Activated CD8-positive, alpha-beta memory T cell treated with anti-CD3 and anti-CD28 coated beads for 1 hour (primary cell): ENCODE measurements at places on chromosomes 5 and 9.

- DNase-seq, result peak; percentile 95
Measured at GRCh38 chr9:137205126-137206069, at the start of the genes NDOR1 and TMEM203. NDOR1 (plus strand) TSS chr9:137205700; CDS start chr9:137205778, 78 bp downstream. TMEM203 (minus strand) TSS chr9:137205648; CDS start chr9:137205414, 234 bp downstream.

- DNase-seq, result no peak
Measured at GRCh38 chr5:56356121-56356835, 123.1 kb upstream of the ANKRD55 start.

DNA sequence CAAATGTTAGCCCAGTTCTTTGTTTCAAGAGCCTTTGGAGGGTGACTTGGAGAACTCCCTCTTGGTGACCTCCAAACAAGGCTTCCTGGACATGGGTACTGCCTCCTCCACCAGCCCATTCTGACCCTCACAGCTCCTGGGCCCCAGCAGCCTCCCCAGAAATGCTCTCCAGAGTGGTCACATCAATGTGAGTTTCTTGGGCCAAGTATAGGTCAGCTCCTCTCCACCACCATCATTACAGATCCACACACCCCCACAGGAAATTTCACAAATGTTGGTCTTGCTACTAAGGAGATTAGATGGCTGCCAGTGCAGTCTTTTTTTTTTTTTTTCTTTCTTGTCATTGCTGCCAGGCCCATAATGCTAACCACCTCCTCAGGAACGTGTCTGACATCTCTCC lies 410.7 kb downstream of the DTWD2 start:
- DNase-seq, result no peak

DNA sequence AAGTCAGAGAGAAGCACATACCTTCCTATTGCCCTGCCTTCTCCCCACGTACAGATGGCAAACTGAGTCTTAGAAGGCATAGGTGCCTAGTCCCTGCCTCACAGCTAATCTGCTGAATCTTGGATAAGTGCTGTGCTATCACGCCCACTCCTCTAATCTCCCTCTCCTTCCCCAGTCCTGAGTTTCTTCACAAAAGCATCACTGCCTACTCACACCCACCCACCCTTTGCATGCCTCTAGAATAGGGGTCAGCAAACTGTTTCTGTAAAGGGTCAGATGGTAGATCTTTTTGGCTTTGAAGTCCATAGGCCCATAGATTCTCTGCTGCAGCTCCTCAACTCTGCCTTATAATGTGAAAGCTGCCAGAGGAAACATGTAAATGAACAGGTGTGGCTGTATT lies 23.2 kb upstream of the JADE2 start:
- no peak for DNase-seq

DNA sequence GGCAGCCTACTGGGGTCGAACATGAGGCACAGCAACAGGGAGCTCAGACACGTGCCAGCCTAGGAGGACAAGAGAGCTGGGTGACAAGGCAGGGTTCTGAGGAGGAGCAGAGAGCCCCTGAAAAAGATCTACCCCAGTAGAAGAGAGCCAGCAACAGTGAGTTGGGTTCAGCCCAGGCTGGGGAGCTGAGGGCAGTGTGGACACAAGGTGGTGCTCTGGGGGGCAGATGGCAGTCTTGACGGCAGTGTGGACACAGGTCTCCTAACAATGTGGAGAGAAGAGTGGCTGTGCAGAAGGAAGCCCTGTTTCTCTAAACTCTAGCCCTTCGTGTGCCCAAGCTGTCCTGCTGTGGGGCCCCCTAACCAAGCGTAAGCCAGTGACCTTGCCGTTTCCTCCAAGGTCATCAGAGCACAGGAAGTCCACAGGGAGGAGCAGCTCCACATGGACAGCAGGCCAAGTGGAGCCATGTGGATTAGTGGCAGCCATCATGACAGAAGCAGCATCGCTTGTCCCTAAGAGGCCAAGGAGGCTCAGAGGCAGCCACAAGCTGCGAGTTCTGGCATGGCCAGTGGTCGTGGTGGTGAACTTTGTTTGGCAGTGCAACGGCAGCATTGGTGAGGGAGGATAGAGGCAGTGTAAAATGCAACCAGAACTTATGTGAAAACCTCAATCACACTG lies 25.1 kb upstream of the LMX1B start:
- DNase-seq, result no peak
